ENCODE measurements at places on chromosomes 4 and X.

DNA sequence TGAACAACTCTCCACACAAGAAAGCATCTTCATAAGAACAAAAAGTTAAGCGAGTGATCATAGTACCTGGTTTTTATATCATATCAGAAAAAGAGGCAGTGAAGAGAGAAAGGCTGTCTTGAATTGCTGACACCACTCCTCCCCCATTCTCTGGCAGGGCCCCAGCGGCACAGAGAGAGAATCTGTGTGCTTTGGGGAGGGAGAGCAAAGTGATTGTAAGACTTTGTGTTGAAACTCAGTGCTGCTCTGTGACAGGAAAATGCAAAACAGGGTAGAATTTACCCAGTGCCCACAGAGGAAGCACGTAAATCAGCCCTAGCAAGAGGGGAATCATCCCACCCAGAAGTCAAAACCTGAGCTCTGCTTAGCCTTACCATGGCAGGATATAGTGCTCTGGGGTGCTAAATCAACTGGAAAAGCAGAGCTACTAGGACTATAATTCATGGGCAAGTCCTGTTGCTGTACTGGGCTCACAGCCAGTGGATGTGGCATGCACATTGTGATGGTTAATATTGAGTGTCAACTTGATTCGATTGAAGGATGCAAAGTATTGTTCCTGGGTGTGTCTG is 174.6 kb downstream of the PRR32 start:
- DNase-seq = no peak

- DNase-seq = peak; percentile 54
Measured at GRCh38 chr4:154779362-154779947, 1.6 kb upstream of the RBM46 start.

DNA sequence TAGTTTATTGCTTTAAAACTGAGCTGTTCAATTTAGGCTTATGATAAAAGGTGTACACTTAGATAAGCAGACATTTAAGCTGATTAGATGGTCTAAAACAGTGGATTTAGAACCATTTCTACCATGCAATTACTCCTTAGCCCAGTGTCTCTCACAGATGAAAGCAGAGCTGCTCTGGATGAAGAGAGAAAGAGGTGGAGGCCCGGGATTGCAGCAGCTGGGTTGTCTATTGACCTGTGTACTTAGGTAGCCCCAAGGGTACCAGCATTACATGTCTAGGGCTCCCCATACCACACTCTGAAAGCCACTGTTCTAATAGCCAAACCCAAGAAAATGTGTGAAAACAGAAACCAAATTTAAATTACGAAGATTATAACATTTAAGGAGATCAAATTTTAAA is 86.0 kb upstream of the GIMD1 start:
- DNase-seq = no peak

GRCh38 chr4:93416344-93417128 is 412.0 kb upstream of the ATOH1 start:
- DNase-seq = no peak

DNA sequence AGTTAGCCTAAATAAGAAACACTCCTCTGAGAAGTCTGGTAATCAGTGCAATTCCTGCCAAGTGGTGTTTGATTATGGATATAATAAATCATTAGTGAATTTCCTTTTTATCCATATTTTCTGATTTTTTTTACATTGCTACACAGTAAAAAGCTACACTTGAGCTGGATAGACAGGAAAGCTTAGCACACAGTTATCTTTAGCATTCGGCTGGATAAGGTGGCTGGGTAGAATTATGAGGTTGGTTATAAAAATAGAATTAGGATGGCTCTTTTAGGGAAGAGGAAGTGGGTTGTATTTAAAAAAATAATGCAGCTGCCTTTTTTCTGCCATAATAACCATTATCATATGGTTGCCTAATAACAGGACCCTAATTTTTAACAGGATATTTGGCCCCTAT is 460.6 kb downstream of the NAF1 start:
- peak; percentile 39 for DNase-seq

DNA sequence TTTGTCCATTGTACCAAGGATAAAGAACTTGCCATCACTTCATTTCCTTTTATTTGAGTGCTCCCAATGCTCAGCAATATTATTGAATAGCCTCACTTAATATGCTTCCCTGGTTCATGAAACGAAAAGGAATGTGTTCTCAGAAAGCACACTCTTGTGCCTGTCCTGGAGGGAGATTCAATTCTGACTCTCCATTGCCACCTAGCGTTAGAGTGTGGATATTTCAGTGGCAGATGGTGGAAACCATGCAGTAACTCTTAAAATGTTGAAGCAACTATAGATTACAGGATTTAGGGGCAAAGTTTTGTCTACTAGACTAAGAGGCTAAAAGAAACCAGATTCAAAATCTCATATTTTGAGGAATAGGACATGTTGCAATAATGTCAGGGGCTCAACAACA is 36.0 kb downstream of the GAB3 start:
- peak; percentile 60 for DNase-seq

GRCh38 chr4:169098054-169098497 is 88.0 kb upstream of the CBR4 start:
- DNase-seq = no peak

- peak; percentile 55 for DNase-seq
Measured at GRCh38 chr4:127783026-127783769, 1.1 kb downstream of the HSPA4L start.

DNA sequence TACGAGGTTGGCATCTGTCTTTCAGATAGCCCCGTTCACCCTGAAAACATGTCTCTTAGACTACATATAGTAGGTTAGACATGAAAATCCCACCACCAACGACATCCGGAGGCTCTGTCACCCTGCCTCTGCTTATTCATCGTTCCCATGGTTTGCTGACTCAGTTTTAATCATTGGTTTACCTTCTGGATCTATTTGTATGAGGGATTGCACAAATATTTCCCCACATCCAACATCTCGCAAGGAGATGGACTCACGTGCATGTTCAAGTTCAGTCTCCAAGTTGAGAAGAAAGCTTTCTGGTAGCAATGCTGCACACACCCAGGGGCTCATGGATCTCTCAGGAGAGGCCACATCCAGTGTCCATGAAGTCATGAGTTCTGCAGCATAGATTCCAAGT is 10.8 kb downstream of the CETN2 start:
- DNase-seq = no peak

DNA sequence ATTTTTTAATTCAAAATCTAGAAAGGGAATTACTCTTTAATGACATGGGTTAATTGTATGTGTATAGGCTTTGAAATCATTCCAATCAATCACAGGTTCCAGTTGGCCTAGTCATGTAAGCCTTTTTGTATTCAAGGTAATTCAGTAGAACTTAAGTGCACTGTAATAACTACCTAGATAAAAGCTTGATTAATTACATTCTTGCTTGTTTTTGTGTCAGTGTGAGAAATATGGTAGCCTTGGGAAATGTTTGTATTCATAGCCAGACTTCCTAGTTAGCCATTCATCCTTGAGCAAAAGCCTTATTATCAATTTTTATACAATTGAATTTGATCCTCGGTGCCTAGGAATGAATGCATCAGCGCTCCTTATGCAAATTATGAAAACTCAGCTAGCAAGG is 33.5 kb downstream of the TKTL2 start:
- no peak for DNase-seq

GRCh38 chr4:25884031-25884782 is 21.4 kb upstream of the SEL1L3 start:
- DNase-seq = no peak

DNA sequence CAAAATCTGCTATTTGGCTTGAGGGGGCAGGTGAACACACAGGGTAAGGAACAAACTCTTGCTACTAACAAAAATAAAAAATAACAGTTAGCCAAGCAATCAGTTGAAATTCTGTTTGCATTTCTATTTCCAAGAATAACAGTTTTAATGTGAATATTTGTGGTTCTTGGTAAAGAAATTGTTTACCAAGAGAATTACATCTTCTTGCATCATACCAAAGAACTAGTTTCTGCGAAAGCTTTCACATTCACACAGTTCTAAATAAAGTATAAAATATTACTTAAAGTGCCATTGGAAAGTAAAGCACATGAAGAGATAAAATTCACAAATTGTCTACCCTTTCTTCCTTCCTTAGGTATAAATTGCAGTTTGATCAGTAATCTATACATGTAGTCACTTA is 54.4 kb downstream of the KLHL4 start:
- no peak for DNase-seq

DNA sequence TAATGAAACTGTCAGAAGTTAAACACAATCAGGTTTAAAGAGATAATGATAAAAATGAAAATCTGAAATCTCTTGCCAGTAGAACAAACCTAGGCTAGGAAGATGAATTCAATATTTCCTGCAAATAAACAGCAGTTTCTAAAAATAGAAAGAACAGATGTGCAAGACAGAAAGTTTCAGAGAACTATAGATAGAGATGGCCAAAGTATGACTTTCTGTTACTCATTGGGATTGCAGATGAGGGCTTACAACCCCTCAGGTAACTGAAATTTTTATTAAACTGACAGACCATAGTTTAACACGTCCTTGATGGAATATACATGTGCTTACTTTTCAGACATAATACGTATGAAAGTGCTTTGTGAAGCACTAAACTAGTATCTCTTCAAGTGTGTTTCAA is 82.3 kb upstream of the PPARGC1A start:
- DNase-seq = no peak

DNA sequence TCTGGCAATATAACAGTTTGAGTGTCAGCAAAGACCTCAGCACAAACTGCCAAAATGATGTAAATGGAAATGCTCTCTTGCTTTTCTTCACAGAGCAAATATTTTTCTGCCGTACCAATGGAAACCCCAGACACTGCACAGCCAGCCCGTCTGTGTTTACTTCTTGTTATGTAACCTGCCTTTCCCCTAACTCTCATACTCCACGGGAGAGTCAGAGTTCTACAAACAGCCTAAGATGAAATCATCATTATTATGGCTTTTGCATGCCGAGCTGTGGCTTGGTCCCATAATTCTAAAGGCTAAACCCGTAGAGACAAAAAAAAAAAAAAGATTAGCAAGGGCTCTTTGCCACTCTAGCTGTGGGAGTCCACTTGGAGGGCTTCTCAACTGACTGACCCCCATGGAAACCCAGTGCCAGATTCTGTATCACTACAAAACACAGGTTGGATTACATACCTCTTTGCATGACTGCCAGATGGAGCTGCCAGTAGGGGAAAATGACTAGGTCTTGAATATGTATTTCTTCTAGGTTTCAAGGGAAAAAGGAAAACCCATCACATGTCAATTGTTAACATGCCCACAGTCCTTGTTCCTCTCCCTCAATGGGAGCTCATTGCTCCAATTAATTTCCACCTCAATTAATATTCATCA is 197.2 kb upstream of the CNKSR2 start:
- no peak for DNase-seq

- no peak for DNase-seq
Measured at GRCh38 chrX:10972706-10973105, 138.4 kb upstream of the HCCS start.

DNA sequence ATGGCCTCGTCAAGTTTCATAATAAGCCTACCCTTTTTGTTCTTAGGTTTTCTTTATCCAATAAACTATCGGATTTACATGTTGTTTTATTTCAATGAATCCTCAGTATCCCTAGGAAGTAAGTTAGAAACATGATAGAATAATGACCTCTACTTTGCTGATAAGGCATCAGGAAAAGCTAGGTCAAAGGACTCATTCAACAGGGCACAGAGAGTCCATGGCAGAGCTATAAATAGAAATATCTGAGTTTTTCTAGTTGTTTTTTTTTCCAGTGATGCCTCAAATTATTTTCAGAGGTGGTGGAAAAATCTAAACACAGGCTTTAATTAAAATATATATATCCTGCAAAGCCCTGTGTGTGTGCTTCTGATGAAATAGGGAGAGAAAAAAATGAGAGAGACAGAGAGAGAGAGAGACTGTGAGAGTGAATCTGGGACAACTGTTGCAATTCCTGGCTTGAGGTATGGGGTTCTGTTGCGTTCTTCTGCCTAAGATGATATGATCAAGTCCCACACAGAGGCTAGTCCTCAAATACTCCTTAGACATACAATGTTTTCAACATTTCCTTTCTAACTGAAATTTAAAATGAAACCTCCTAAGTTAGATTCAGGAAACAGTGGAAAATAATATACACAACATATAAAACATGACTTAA is 139.9 kb downstream of the HDX start:
- DNase-seq = no peak

GRCh38 chrX:96436105-96436504 is 248.5 kb upstream of the DIAPH2 start:
- no peak for DNase-seq

- peak; percentile 71 for DNase-seq
Measured at GRCh38 chr4:145494666-145495270, 13.1 kb downstream of the SMAD1 start.

GRCh38 chr4:150072471-150072870 is 5.8 kb upstream of the DCLK2 start:
- DNase-seq = no peak

Measured in Kasumi-1 (cell line).